IPS DF 6.9 (cell line): ENCODE measurements at places on chromosomes 3 and 15.

- DNase-seq = peak; percentile 18
These were observed 63.2 kb downstream of the IQGAP1 start for GRCh38 chr15:90451053-90451850.

DNA sequence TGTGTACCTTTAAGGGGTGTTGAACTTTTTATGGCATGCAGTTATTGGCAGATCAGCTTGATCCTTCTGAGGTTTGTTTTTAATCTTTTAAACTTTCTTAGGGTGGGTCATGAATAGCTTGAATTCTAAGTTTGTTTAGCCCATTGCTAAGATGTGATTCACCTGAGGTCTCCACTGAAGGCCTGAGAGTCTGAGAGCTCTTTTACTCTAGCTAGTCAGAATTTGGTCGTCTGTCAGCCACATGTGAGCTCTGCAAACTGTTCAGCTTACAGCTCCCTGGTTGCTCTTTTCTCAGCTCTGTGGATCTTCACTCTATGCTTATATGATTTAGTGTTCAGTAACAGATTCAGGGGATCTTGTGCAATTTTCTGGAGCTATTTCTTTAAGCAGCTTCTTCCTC is 161.3 kb downstream of the ABHD5 start:
- DNase-seq = no peak

GRCh38 chr3:23431764-23432163 is 228.6 kb downstream of the UBE2E2 start:
- no peak for DNase-seq

DNA sequence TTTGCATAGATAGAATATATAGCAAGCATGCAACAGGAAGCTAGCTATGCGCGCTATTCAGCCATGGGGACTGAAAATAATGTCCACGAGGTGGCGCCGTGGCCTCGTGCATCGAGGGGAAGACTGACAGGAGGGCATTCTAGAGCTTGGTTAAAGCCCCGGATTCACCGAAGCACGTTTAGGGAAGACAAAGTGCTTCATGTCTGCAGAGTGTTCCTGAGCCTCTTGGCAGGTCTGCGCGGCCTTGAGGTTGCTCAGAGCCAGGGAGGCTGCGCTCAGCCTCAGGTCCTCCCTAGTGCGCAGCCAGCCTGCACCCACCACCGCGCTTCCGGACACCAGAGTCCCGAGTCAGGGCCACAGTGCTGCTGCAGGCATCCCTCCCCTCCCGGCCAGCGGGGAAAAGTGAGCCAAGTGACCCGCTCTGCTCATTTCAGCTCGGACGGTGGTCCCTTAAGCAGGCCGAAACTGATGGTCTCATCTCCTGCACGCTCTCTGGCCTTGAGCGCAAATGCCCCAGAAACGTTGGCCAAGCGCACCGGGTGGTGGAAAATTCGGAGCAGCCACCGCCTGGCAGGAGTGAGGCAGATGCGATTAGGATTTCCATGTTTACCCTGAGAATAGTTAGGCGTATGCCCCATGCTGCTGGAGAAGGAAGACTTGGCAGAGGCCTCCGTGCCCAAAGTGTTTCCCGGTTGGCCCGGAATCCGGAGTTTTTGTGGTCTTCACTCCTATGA is 24.8 kb downstream of the GABRA5 start:
- peak; percentile 66 for DNase-seq

DNA sequence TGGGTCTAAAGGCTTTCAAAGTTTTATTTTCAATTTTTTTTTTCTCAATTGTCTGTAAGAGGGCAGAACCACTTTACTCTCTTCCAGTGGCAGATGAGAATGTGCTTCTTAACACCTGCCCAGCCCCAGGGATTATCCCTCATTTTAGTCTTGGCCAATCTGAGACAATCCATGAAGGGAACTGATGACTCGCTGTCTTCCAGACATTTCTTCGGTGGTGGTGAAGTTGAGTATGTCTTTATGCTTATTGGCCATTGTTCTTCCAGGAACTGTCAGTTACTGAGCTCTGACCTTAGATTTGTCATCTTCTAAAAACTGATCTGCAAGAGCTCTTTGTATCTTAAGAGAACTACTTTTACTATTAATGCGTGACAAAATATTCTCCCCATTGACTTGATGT is 139.5 kb downstream of the TJP1 start:
- DNase-seq = no peak

GRCh38 chr3:37813403-37813802 is 48.3 kb upstream of the CTDSPL start:
- DNase-seq = no peak

- DNase-seq = no peak
These were observed 97.2 kb downstream of the SEC22A start for GRCh38 chr3:123298903-123299302.

- no peak for DNase-seq
These were observed 52.3 kb upstream of the BNIP2 start for GRCh38 chr15:59741274-59741906.

DNA sequence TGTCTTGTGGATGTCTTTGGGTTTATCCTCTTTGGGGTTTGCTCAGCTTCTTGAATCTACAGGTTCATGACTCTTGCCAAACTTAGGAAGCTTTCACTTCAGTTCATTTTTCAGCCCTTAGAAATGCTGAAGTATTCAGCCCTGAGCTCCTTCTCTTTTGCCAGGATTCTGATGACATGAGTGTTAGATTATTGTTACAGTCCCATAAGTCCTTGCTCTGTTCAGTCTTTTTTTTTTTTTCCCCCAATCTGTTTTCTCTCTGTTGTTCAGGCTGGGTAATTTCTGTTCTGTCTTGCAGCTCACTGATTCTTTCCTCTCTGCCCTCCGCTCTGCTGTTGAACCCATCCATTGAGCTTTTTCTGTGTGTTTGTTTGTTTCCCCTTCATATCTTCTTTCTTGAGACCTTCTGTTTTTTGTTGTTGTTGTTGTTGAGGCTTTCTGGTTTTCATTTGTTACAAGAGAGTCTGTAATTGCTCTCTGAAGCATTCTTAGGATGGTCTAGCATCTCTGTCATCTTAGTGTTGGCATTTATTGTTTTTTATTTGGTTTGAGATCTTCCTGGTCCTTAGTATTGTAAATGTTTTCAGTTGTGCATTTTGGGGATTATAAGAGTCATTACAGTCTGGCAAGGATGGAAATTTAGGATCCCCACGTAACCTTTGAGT is 18.4 kb downstream of the LRCH3 start:
- no peak for DNase-seq

- no peak for DNase-seq
These were observed 657.2 kb downstream of the FHIT start for GRCh38 chr3:60594025-60594424.

DNA sequence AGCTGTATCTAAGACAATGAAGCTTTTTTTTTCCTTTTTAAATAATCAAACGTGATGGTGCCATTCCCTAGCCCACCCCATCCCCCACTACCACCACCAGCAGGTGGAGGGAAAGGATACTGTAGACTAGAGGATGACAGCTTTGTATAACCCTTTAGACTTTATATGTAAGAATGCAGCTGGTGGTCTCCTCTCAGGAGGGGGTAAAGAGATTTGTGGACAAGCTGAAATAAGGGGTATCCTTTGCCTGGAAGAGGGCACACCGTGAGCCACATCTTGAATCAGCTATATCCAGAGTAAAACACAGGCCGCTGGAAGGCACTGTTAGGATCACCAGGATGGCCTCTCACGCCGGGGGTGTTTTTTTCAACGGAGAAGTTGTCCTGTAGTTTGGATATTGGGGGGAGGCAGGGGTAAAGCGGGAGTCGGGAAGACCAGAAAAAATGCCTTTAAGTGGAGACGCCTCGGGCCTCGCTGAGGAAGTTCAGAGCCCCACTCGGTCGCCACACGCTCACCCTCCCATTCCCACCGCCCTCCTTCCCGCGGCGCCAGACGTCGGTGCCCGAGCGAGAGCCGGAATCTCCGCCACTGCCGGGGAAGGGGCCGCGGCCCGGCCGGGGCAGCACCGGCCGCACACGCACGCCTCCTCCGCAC is 986 bp downstream of the KPNA4 start:
- no peak for DNase-seq

- no peak for DNase-seq
These were observed 234.9 kb upstream of the TPM1 start for GRCh38 chr15:62807539-62808130.

- DNase-seq = no peak
These were observed 61.9 kb downstream of the TRPM7 start for GRCh38 chr15:50624616-50625168.
